T-helper 2 cell (primary cell): ENCODE measurements at places on chromosomes 16 and 17.

GRCh38 chr17:64991726-64992125 is 64.8 kb downstream of the GNA13 start:
- DNase-seq = no peak

GRCh38 chr17:45048795-45049563 is 2.5 kb downstream of the DCAKD start:
- DNase-seq = no peak

- peak; percentile 49 for DNase-seq
Observed at GRCh38 chr16:23803591-23804123, 32.1 kb upstream of the PRKCB start.

- no peak for DNase-seq
Observed at GRCh38 chr16:20853981-20854620, 46.1 kb downstream of the DCUN1D3 start.
